ENCODE measurements at places on chromosomes 11 and 22.

- H3K27me3 ChIP-seq: no peaks in the 10 kb centered on the region
- H3K36me3 ChIP-seq: peaks cover 2% of the 10 kb centered on the region
- H3K27ac ChIP-seq: peak overlapping the region; percentile 68
These were observed 664 bp downstream of the DDB2 start for GRCh38 chr11:47215366-47215910.

DNA sequence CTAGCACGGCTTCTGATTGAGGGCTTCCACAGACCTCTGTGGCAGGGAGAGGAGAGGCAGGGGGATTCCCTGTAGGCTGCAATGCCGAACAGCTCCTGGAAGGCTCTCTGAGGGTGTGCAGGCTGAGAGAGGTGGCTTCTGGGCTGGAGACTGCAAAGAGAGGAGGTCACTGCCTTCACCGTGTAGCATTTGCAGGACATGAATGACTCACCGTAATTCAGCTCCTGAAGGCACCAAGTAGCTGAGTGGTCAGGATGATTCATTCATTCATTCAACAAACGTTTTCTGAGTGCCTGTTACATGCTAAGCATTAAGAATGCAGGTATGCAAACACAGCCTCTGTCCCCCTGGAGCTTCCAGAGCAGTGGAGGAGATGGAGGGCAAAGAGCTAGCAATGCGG, 18.0 kb upstream of the EIF3D start:
- no peaks in the 10 kb centered on the region for H3K36me3 ChIP-seq
- no peak overlapping the region for H3K27ac ChIP-seq
- H3K4me3 ChIP-seq: no peak overlapping the region
- no peaks in the 10 kb centered on the region for H3K27me3 ChIP-seq
- peaks cover 22% of the 10 kb centered on the region for H3K4me1 ChIP-seq
- no peak for DNase-seq

DNA sequence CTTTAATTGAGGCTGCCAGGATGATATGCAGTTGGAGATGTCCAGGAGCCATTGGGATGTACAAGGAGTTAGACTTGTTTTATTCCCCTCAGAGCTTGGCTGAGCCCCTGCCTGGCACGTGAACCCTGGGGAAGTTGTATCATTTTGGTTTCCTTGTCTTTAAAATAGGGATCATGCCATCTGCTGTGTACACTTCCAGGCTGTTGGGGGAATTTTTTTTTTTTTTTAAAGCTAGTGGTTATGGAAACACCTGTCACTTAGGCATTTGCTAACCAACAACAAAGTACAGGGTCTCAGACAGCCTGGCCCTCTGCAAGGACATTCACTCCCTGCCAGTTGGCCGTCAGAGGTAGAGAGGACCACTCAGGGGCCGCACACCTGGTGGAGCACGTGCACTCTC, 8.5 kb upstream of the RAB1B start:
- H3K27me3 ChIP-seq: no peaks in the 10 kb centered on the region
- no peaks in the 10 kb centered on the region for H3K36me3 ChIP-seq
- no peak overlapping the region for H3K27ac ChIP-seq
- peaks cover 18% of the 10 kb centered on the region for H3K4me1 ChIP-seq

DNA sequence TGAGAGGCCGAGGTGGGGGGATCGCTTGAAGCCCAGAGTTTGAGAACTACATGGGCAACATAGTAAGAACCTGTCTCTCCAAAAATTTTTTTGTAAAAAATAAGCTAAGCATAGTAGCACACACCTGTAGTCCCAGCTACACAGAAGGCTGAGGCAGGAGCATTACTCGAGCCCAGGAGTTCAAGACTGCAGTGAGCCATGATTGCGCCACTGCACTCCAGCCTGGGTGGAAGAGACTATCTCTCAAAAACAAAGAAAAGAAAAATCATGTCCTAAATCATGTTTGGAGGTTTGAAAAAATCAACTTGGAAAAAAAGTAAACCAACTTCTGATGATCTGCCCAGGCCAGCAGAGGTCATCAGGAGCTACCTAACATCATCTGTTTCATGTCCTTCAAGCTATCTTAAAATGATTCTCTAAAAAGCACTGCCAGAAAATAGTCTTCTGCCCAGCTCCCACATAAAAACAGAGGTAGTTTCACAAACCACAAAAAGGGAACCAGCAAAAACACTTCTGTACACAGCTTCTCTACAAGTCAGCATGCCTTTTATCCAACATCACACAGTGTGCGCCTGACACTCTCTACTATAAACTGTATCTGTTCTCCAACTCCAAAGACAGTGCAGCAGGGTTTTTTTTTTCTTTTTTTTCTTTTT, 165.0 kb downstream of the SOX6 start:
- no peak for DNase-seq
- H3K27ac ChIP-seq: no peak overlapping the region
- no peaks in the 10 kb centered on the region for H3K36me3 ChIP-seq
- no peaks in the 10 kb centered on the region for H3K4me1 ChIP-seq

DNA sequence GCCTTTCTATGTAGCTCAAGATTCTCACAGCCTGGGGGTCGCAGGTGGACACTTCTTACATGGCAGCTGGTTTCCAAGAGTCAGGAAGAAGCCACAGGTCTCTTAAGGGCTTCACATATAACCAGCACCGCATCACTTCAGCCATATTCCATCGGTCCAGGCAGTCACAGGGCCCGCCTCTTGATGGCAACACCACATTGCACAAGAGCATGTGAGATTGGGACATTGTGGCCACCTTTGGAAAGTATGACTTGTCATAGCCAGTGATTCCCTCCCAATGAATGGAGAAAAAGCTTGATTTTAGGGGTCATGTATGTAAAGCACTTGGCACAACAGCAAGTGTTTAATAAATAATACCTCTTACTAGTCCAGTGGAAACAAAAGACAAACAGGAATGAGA, 98.3 kb downstream of the NCAM1 start:
- DNase-seq: no peak
- no peaks in the 10 kb centered on the region for H3K27me3 ChIP-seq
- no peak overlapping the region for H3K27ac ChIP-seq
- H3K36me3 ChIP-seq: no peaks in the 10 kb centered on the region
- no peak overlapping the region for H3K4me3 ChIP-seq

DNA sequence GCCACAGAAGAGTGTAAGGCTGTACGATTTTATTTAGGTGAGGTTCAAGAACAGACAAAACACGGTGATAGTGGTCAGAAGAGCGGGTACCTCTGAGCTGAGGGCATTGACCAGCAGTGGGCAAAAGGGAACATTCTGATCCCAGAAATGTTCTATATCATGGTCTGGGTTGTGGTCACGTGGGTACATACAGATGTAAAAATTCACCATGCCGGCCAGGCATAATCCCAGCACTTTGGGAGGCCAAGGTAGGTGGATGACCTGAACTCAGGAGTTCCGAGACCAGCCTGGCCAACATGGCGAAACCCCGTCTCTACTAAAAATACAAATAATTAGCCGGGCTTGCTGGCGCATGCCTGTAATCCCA, 31.1 kb upstream of the GCAT start:
- no peak overlapping the region for H3K27ac ChIP-seq
- peaks cover 16% of the 10 kb centered on the region for H3K36me3 ChIP-seq
- no peaks in the 10 kb centered on the region for H3K4me1 ChIP-seq
- no peak overlapping the region for H3K4me3 ChIP-seq
- H3K27me3 ChIP-seq: no peaks in the 10 kb centered on the region

DNA sequence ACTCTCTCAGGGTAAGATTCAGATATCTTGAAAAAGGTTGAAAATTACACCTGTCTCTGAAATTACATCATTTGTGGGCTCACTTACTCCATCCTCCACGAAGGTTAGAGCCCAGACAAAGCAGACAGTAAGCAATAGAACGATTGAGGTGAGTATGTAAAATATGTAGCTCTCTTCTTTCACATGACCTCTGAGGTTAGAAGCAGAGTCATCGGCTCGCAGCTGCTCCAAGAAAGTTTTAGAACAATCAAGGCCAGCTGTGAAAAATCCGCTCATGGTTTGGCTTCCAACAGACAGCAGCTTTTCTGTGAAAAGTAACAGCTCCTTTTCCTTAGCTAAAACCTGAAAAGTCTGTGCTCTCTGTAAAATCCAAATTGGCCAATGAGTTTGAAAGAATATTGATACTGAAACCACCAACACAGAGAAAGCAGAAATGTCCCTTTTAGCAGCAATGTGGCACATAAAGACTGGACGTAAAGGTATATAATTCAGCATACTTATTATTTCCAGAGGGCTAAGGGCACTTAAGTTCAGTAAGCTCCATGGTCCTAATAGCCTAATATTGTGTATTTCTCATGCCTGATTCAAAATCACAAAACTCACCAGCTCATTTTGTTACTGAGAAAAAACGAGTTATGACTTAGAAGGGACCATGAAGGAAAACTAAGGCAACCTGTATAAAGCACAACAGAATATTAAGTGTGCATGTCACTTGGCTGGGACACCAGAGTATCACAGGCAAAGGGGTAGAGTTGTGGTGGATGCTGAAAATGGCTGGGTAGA, 78.2 kb downstream of the FAM76B start:
- no peaks in the 10 kb centered on the region for H3K27me3 ChIP-seq
- no peak overlapping the region for H3K4me3 ChIP-seq
- H3K4me1 ChIP-seq: peaks cover 45% of the 10 kb centered on the region

- H3K4me1 ChIP-seq: no peaks in the 10 kb centered on the region
- H3K27me3 ChIP-seq: no peaks in the 10 kb centered on the region
- H3K4me3 ChIP-seq: no peak overlapping the region
- no peak for DNase-seq
- no peaks in the 10 kb centered on the region for H3K36me3 ChIP-seq
- H3K27ac ChIP-seq: no peak overlapping the region
These were observed 561.0 kb downstream of the SOX6 start for GRCh38 chr11:15795378-15795777.

DNA sequence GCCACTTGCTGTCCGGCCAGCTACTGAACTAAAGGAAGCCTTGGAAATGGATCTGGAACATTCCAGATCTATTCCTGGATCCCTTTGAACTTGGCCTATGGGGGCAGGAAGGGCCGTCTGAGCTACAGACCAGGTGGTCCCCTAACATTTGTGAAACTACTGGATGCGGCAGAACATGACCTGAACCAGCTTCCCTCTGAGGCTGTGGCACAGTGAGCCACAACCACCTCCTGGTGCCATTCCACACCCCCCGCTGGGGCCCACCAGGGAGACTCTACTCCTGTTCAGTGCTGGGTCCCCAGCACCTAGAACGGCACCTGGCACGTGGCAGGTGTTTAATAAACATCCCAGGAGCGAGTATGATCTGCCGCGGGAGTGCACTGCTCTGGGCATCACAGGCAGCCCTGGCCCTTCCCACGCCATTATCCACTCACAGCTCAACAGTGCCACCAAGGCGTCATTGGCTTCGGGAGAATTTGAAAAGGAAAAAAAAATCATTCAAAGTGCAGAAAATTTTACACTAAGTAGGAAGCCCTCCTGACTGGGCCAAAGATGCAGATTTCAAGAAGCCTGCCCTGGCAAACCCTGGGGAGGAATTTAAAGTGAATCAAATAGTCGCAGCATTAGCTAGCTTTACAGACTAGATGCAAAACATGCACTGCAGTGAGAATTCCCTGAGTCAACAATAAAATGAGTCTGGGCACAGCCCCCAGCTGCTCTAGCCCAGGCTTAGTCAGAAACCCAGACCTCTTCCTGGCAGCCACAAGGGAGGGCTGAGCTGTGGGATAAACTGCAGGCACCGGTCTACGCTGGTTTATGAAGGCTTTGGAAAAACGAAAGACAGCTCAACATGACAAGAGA, 14.3 kb upstream of the EFCAB6 start:
- DNase-seq: no peak
- H3K4me3 ChIP-seq: no peak overlapping the region
- no peaks in the 10 kb centered on the region for H3K36me3 ChIP-seq
- H3K27me3 ChIP-seq: no peaks in the 10 kb centered on the region
- no peak overlapping the region for H3K27ac ChIP-seq

GRCh38 chr11:73760135-73760678, 667 bp downstream of the RAB6A start:
- peak overlapping the region; percentile 81 for H3K27ac ChIP-seq
- H3K4me1 ChIP-seq: peaks cover 17% of the 10 kb centered on the region
- H3K4me3 ChIP-seq: peak overlapping the region; percentile 39
- H3K27me3 ChIP-seq: no peaks in the 10 kb centered on the region
- H3K36me3 ChIP-seq: no peaks in the 10 kb centered on the region
- no peak for DNase-seq

DNA sequence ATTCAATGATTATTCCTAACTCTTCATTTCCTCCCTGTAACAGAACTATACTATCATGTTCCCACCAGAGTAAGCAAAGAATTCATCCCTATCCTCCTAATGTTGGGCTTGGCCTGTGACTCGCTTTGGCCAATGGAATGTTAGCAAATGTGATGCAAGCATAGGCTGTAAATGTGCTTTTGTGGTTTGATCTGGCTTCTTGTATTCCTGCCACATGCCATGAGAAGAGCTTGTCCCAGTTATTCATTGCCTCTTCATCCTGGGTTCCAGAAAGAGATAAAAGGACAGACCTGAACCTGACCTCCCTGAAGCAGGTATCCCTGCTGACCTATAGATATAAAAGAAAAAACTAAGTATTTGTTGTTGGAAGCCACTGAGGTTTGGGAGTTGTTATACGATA, 51.0 kb downstream of the SYTL2 start:
- no peak overlapping the region for H3K27ac ChIP-seq
- no peak for DNase-seq
- H3K36me3 ChIP-seq: no peaks in the 10 kb centered on the region

DNA sequence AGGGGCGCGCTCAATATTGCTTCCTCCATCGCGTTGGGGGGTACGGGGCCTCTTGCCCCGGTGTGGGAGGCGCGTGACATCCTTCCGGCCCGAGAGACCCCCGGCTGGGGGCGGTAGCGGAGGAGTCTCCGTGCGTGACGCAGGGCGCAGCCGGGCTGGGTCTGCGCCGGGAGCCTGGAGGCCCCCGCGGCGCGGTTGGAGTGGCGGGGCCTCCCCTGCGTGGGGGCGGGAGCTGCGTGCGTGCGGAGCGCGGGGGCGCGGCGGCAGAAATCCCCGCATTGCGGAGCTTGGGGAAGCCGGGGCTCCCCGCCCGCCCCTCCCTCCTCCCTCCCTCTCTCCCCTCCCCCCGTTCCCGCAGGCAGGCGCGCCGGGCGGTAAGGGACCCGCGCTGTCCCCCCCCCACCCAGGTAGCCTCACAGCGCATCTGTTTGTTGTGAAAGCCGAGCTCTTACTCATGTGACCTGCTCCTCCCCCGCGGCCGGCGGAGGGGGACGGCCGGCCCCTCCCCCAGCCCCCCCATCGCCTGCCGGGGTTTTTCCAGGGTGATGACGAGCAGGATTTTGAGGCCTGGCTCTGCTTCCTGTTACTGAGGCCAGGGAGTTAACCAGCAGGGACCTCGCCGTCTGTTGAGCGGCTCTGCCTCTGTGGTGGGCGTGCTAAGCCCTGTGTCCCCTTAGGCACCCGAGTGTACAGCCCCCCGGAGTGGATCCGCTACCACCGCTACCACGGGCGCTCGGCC, 1.6 kb downstream of the PIM3 start:
- peaks cover 27% of the 10 kb centered on the region for H3K36me3 ChIP-seq
- peak overlapping the region; percentile 94 for H3K27ac ChIP-seq
- no peaks in the 10 kb centered on the region for H3K27me3 ChIP-seq
- peak; percentile 91 for DNase-seq
- H3K4me3 ChIP-seq: peak overlapping the region; percentile 74

- peaks cover 42% of the 10 kb centered on the region for H3K36me3 ChIP-seq
- H3K4me1 ChIP-seq: no peaks in the 10 kb centered on the region
- H3K27ac ChIP-seq: no peak overlapping the region
- no peak overlapping the region for H3K4me3 ChIP-seq
These were observed 371.8 kb downstream of the TBC1D22A start for GRCh38 chr22:47134222-47134621.

- H3K4me3 ChIP-seq: peak overlapping the region; percentile 90
These were observed 782 bp downstream of the TMEM109 start for GRCh38 chr11:60914633-60915247.

Measured in B cell (primary cell).